ENCODE measurements at places on chromosomes 3 and 15. TPM values are rescaled to one million over a fixed set of nuclear protein-coding genes. Genes with fewer than 3 reads are reported as not detected.

GRCh38 chr3:126261037-126261436 is 80.7 kb upstream of the ALDH1L1 start:
- H3K4me3 ChIP-seq, result no peak overlapping the region
- peaks cover 11% of the 10 kb centered on the region for H3K4me1 ChIP-seq
- peak overlapping the region; percentile 93 for H3K27ac ChIP-seq
- H3K27me3 ChIP-seq, result peaks cover 8% of the 10 kb centered on the region
- peak; percentile 53 for DNase-seq
- peaks cover 12% of the 10 kb centered on the region for H3K36me3 ChIP-seq

DNA sequence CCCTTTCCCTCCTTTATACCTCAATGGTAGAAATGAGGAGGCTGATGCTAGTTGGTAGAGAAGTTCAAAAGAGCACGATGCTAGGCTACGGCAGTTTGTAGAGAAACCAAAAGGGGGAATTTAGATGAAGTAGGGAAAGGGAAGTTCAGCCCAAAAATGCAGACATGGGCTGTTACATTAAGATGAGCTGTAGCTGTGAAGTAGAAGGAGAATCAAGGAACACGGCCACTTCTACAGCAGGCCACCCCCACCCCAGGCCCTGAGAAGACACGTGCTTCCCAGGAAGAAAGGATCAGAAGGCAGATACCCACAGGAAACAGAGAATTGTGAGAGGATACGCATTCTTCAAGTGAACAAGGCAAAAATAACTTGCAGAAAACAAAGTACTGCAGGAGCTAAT is 2.1 kb upstream of the PARP14 start:
- no peaks in the 10 kb centered on the region for H3K36me3 ChIP-seq
- no peak overlapping the region for H3K27ac ChIP-seq
- H3K4me3 ChIP-seq, result no peak overlapping the region
- peaks cover 22% of the 10 kb centered on the region for H3K27me3 ChIP-seq
- no peak for DNase-seq

DNA sequence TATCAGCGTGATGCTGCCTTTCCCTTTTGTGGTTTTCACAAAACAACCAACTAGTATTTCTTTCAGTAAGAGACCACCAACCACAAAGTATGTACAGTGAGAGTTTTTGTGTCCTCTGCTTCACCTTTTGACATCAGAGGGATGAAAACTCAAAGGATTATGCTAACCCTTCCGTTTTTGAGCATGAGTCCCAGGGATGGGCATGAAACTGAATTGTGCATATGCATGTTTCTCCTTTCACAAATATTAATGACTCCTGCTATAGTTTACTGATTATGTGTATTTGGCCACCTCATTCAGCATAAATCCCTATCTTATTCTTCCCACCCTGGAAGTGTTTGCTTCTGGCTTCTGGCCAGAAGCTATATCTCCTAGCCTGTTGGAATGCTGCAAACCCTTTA is 59.2 kb downstream of the RSRC1 start:
- no peak for DNase-seq
- H3K4me3 ChIP-seq, result no peak overlapping the region
- no peaks in the 10 kb centered on the region for H3K36me3 ChIP-seq

DNA sequence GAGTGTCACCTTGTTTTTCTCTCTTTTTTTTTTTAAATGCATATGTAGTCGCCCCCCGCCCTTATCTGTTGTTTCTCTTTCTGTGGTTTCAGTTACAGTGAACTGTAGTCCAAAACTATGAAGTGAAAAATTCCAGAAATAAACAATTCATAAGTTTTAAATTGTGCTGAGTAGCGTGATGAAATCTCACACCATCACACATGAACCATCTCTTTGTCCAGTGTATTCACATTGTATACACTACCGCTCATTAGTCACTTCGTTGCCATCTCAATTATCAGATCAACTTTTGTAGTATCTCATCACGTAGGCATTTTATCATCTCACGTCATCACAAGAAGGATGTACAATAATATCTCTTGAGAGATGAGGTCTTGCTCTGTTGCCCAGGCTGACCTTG is 62.5 kb upstream of the MLF1 start:
- peaks cover 2% of the 10 kb centered on the region for H3K4me1 ChIP-seq
- H3K36me3 ChIP-seq, result no peaks in the 10 kb centered on the region
- no peaks in the 10 kb centered on the region for H3K27me3 ChIP-seq

DNA sequence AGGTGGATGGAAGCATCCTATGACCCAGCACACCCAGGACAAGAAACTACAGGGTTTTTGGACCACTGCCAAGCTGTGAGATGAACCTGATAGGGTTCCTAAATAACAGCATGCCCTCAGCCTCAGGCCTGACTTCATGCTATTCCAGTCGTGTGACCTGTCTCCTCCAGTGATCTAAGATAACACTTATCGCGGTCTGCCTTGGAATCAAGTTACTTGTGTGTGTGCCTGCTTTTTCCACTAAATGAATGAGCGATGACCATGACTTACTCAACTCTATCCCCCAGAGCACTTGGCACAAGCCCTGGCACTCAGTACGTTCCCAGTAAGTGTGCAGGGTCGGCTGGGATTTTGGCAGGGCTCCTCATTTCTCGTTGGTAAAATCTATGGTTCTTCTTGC is 172.7 kb upstream of the TP63 start:
- no peaks in the 10 kb centered on the region for H3K4me1 ChIP-seq
- no peak for DNase-seq
- H3K27me3 ChIP-seq, result no peaks in the 10 kb centered on the region
- no peak overlapping the region for H3K27ac ChIP-seq
- H3K36me3 ChIP-seq, result no peaks in the 10 kb centered on the region
- H3K4me3 ChIP-seq, result no peak overlapping the region

DNA sequence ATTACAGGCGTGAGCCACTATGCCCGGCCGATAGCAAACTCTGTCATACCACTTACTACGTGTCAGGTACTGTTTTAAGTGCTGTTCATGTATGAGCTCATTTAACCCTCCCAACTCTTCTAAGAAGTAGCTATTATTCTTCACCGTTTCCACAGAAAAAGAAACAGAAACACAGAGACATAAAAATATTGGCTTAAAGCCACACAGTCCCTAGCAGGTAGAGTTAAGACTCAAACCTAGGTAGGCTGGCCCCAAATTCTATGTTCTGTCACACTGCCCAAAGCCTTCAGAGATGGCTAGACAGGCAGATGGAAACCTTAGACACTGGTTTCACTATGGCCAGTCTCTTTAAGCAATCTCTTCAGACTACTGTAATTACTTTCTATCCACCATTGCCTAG is 149.8 kb upstream of the KCNMB2 start:
- H3K36me3 ChIP-seq, result no peaks in the 10 kb centered on the region
- H3K27ac ChIP-seq, result no peak overlapping the region
- H3K4me1 ChIP-seq, result peaks cover 31% of the 10 kb centered on the region
- no peak for DNase-seq
- no peak overlapping the region for H3K4me3 ChIP-seq

GRCh38 chr3:131393051-131393450 is 11.5 kb downstream of the NUDT16 start:
- no peak for DNase-seq
- H3K36me3 ChIP-seq, result no peaks in the 10 kb centered on the region
- no peak overlapping the region for H3K27ac ChIP-seq
- H3K27me3 ChIP-seq, result no peaks in the 10 kb centered on the region
- H3K4me3 ChIP-seq, result no peak overlapping the region

DNA sequence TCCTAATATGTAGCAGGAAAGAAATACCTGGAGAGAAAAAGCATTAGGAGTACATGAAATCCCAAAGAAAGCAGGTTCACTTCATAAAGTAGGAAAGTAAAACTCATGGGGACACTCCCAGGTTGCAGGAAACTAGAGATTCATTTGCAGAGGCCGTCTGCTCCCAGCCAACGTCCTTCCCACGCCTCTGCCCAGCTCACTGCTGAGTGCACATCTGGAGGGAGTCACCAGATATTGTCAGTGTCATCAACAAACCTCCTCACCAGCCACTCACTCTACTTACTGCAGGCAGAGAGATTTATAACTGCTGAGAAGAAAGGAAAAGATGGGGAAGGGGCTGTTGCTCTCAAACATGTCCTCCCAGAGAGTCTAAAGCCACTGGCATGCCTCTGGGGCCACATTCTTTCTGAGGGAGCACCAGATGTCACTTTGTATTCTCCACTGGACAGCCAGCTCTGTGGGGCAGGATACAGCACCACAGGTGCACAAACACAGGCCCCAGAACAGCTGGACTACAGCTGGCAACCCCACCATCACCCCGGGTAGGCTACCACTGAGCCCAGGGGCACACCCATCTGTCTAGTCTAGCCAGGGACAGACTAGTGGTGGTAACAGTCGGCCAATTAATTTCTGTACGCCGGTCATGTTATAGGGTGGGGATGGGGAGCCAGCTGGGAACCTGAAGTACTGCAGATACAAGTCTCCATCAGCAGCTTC is 64.5 kb downstream of the NPTN start:
- H3K4me3 ChIP-seq, result no peak overlapping the region
- H3K36me3 ChIP-seq, result peaks cover 5% of the 10 kb centered on the region

GRCh38 chr3:106811376-106811775 is 565.9 kb upstream of the CCDC54 start:
- H3K36me3 ChIP-seq, result no peaks in the 10 kb centered on the region
- no peak overlapping the region for H3K4me3 ChIP-seq
- no peaks in the 10 kb centered on the region for H3K27me3 ChIP-seq
- H3K4me1 ChIP-seq, result peaks cover 7% of the 10 kb centered on the region
- DNase-seq, result no peak

GRCh38 chr15:75620841-75621391 is 4.6 kb downstream of the SNUPN start:
- H3K27me3 ChIP-seq, result peaks cover 3% of the 10 kb centered on the region
- H3K4me1 ChIP-seq, result peaks cover 12% of the 10 kb centered on the region
- peaks cover 6% of the 10 kb centered on the region for H3K36me3 ChIP-seq
- peak overlapping the region; percentile 79 for H3K27ac ChIP-seq
- DNase-seq, result peak; percentile 23

ERICH6 gene
- total RNA-seq, result 0.69 TPM

LACTB gene
- 20.1 TPM for total RNA-seq

OCA2 gene
- 1.7 TPM for total RNA-seq

FBXO40 gene
- not detected for total RNA-seq

XCR1 gene
- total RNA-seq, result not detected

C15orf62 gene
- 0.17 TPM for total RNA-seq

All from glutamatergic neuron (in vitro differentiated cells).